ENCODE measurements at places on chromosomes 7 and 10. TPM values are rescaled to one million over a fixed set of nuclear protein-coding genes. Genes with fewer than 3 reads are reported as not detected.

Gene CEP55
- 132 TPM for total RNA-seq

Gene C10orf67
- not detected for total RNA-seq

Gene ZSWIM8
- 21.6 TPM for total RNA-seq

Gene TFR2
- 0.98 TPM for total RNA-seq

Gene PODXL
- 49.0 TPM for total RNA-seq

Gene TMEM178B
- 4.1 TPM for total RNA-seq

Gene HOXA7
- total RNA-seq, result 19.7 TPM

Gene PLA2G12B
- not detected for total RNA-seq

Gene GCK
- 2.4 TPM for total RNA-seq

Gene CALML3
- total RNA-seq, result not detected

Gene ABI1
- total RNA-seq, result 70.9 TPM

All from RPMI7951 (cell line).